Ureter (tissue), 1 donor: ENCODE measurements at places on chromosomes 2 and 18.

DNA sequence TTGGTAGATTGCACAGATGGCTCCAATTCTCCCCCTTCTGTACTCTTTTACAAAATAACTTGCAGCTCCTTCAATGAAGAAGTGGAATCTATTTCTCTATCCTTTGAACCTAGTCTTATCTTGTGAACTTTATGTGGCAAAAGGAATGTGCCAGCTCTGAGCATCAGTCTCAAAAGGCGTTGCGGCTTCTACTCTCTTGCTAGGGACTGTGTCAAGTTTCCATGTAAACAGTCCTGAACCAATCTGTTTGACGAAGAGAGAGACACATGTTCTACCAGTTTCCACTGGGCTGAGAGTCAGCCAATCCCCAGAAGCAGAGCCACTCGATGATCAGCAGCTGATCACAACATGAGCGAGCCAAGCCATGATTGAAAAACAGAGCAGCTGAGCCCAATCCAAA lies 439.7 kb upstream of the SETBP1 start:
- DNase-seq = no peak

- no peak for DNase-seq
Observed at GRCh38 chr2:27152796-27153464, 4.1 kb downstream of the TCF23 start.

- no peak for DNase-seq
Observed at GRCh38 chr2:219287580-219288265, 8.6 kb downstream of the DNAJB2 start.

DNA sequence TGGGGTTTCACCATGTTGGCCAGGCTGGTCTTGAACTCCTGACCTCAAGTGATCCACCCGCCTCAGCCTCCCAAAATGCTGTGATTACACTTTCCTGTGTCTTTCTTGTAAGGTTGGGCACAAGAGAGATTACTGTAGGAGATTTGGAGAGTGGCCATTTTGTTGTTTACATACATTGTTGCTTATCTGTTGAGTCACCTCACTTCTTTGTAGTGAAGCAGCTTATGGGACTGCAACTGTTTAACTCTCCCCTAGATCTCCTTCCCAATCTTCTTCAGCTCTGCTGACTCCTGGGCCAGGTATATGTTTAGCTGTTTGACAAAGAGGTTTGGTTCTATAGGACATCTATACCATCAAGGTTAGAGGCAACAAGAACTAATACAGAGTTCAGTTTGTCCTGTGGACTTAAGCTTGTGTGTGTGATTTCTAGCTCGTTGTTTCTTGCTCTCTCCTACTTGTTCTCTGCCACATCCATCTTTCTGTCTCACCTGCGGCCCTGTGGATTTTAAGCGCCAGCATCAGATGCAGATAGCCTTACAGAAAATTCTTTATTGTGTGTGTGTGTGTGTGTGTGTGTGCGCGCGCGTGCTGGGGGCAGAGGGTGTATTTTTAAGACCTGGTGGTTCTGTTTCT lies 95.4 kb downstream of the HAUS1 start:
- DNase-seq = no peak

DNA sequence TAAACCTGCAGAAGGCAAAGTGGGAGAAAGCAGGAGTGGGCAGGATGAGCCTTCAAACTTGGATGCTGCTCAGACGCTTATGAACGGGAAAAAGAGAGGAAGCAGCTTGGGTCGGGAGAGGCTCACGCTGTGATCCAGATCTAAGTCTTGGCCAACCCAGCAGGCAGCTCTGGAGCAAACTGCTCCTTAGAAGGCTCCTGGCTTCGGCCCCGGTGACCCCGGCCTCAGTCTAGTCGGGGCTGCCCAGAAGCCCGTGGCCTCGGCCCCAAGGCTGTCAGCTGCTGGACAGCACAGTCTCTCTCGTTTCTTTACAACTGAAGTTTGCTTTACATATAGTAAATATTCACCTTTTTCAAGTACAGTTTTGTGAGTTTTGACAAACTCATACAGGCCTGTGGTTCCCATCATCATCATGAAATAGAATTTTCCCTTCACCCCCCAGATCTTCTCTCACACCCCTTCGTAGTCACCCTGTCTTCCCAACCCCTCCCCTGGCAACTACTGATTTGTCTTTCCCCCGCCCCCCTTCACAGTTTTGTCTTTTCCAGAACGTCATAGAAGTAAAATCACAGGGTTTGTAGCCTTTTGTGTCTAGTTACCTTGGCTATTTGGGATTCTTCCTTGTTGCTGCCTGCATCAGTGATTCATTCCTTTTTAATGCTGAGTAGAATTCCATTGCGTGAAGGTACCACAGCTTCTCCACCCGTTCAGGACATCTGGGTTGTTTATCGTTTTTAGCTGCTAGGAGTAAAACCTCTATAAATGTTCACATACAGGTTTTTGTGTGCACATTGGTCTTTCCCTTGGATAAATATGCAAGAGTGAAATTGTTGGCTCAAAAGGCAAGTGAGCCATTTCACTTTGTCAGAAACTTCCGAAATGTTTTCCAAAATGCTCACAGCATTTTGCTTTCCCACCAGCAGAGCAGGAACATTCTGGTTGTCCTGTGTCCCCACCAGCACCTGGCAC lies 35.1 kb downstream of the MYO7B start:
- peak; percentile 34 for DNase-seq

DNA sequence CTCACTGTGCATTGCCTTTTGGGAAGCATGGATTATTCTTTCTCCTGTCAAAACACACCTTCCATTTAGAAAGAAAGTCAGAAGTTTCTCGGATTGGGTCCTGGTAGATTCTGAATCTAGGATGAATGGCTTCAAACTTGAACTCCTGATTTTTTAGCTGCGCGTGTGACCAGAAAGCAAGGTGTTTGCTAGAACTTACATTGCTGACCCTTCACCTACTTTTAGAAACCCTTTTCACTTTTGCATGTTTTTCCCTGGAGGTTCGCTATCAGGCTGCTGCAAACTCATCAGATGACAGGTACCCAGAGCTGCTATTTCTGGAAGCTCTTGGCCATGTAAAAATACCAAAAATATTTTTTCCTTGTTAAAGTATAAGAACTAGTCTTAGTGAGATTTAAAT lies 132.0 kb downstream of the QPCT start:
- DNase-seq = no peak
